ENCODE measurements at places on chromosomes 13 and 19.
A peak's percentile ranks its signal among the peaks of the same experiment; 100 is the strongest.

GRCh38 chr19:40006273-40006691 is 9.4 kb downstream of the ZNF546 start:
- DNase-seq, result no peak

DNA sequence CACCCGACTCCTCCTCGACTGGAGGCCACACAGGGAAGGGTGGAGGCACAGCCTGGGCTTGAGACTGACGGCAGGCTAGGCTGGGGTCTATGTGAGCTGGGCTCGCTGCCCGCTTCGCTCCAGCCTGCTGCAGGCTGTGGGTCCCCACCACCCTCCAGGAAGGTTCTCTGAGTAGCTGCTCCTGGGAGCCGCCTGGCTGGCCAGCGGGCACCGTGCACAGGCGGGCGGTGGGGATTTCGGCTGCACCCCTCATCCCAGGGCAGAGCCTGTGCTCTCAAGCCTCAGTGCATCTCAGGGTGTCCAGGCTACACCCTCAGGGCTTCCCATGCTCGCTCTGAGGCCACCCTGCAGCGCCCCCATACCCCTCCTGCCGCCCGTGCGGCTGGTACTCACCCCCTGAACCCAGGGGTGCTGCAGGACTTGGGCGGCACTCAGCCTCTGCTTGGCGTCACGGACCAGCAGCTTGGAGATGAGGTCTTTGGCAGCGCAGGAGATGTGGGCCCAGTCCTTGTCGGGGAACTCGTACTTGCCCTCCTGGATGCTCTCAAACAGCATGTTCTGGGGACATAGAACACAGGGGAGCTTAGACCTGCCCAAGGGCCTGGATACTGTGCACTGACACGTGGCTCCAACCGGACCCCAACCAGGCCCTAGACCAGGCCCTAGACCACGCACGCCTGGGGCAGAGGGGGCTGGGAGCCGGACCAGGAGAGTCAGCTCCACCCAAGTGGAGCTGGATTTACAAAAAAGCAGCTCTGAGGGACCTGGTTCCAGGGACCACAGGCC is 10.2 kb downstream of the MKNK2 start:
- no peak for DNase-seq

DNA sequence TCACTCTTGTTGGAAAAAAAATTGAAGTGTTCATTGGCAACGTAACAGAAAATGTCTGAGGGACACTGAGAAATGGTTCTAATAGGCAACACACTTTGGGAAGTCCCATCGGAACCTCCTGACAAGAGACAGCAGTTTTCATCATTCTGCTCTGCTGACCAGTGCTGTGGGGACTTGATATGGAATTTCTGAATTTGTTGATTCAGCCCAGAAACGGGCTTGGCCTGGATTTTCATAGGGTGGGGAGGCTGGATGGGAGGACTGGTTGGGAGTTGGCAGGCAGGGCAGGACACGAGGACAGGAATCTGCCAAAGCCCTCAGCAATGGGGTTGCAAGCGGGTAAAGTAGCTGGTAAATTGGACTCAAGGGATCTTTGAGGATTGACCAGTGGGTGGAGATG is 96.5 kb downstream of the DCT start:
- DNase-seq, result no peak

- DNase-seq, result no peak
Observed at GRCh38 chr13:113670541-113670940, 3.5 kb downstream of the GRK1 start.

GRCh38 chr13:44435919-44436510 is 62.4 kb downstream of the SERP2 start:
- no peak for DNase-seq

GRCh38 chr13:75395066-75395465 is 86.9 kb downstream of the TBC1D4 start:
- no peak for DNase-seq

DNA sequence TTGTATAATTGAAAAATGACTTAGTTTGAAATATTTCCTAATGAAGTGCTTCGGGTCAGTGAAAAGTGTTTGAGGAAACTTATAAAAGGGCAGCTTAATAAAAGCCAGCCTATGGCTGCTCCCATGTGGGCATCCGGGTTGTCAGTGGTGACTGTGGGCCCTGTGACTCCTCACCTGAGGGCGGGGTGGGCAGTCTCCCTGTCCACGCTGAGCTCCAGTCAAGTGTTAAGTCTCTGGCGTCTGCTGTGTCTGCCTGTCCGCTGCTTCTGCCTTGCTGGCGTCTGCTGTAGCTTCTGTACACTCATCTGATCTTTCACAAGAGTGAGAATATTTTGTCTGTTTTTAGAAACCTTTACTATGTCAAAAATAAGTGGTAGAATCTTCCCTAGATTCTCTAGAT is 7.1 kb downstream of the LAMP1 start:
- DNase-seq, result no peak

GRCh38 chr19:6017576-6017975 is 39.6 kb upstream of the RANBP3 start:
- no peak for DNase-seq

GRCh38 chr13:38902551-38902950 is 88.1 kb downstream of the STOML3 start:
- peak; percentile 72 for DNase-seq

GRCh38 chr13:111322916-111323331 is 2.5 kb downstream of the TEX29 start:
- DNase-seq, result no peak

DNA sequence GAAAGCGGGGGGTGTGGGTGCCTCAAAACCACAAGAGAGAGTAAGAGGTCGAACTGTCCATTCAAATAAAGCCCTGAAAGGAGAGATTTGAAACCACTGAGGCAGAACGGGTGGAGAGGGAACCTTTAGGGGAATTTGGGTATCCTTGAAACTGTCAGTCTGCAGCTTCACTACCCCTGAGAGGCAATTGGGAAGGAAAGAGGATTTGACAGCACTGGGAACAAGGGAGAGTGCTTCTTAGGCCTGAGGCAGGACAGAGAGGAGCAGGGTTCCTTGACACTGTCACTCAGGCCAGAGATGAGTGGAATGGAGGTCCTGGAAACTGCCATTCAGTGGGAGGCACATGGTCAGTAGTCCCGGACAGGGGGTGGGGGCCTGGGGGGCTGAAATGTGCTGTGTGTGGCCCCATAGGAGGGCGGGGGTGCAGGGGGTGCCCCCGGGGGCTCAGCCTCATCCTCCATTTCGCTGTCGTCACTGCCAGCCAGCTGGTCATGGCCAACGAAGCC is 5.0 kb downstream of the GFY start:
- DNase-seq, result no peak

- no peak for DNase-seq
Observed at GRCh38 chr13:49214917-49215376, 5.2 kb upstream of the MLNR start.

DNA sequence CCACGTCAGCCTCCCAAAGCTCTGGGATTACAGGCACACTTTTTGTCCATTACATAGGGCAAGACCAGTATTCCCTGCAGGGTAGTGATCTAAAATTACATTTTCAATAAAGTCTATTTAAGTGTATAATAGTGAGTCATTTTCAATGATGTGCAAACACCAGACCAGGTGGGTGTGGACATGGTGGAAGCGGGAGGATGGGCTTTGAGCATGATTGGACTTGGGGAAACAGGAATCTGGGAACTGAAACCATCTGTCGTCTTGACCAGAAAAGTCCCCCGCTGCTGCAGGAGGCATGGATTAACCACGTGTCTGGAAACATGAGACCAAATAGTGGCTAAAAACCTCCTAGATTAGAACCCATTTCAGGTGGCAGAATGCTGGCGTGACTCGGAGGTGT is 4.9 kb downstream of the FXYD3 start:
- DNase-seq, result no peak

DNA sequence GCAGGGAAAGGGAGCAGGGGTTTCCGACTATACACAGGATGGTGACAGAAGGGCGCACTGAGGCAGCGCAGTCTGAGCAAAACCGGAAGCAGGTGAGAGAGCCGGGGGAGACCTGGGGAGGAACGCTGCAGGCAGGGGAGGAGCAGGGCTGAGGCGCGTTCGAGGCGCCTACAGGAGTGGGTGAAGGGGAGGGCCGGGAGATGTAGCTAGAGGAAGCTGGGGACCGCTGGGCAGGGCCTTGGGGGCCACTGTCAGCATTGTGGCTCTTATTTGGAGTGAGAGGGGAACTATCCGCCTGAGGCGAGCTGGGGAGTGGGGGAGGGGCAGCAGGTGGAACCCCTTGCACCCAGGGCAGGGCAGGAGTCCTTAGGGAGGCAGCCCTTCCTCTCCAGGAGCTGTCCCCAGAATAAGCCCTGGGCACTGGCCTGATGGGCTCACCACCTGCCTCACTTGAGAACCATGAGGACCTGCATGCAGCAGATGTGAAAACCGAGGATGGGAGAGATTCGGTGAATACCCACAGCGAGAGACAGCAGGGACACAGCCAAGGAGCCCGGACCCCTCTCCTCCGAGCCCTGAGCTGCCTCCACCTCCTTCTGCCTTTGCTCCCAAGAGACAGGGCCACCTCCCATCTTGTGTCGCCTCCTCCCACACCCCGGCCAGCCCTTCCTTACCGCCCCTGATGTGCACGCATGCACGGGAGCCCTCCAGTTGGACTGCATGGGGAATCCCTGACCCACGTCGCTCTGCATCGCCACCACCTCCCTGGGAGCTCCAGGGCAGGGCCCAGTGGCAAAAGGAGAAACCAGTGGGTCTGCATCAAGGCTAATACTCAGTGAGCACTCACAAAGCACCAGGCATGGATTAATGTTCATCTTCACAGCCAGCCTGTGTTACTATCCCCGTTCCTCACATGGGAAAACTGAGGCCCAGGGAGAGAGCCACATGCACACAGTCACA is 10.3 kb downstream of the AKT2 start:
- no peak for DNase-seq

DNA sequence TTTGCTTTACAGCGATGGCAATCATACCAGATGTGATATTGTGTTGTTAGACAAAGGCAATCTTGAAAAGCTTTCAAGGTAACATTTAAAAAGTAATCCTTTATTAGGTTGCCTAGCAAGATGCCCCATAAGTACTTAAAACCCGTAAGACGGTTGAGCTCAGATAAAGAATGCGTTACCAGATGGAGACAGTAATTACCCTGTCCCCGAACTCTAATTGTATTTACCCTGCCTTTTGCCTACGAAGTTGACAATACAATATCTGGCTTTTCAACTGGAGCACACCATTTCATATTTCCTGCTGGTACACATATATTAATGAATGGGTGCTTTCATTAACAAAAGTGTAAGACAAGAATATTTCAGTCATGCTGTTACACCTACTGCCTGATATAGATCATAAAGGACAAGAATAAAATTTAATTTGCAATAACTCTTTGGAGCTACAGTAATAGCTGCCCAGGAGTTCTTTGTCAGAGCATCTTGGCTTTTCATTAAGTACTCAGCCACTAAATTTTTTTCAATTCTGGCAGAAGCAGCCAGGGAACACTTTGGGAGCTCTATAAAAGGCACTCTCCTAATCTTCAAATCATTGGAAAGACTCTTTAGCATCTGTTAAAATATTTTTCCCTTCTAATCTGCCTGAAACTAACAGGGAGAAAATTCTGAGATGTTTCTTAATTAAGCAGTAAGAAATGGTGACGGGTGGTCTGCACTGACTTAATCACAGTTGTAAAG is 63.8 kb downstream of the DCT start:
- peak; percentile 82 for DNase-seq

GRCh38 chr13:97544031-97544765 is 110.2 kb downstream of the RAP2A start:
- DNase-seq, result no peak

DNA sequence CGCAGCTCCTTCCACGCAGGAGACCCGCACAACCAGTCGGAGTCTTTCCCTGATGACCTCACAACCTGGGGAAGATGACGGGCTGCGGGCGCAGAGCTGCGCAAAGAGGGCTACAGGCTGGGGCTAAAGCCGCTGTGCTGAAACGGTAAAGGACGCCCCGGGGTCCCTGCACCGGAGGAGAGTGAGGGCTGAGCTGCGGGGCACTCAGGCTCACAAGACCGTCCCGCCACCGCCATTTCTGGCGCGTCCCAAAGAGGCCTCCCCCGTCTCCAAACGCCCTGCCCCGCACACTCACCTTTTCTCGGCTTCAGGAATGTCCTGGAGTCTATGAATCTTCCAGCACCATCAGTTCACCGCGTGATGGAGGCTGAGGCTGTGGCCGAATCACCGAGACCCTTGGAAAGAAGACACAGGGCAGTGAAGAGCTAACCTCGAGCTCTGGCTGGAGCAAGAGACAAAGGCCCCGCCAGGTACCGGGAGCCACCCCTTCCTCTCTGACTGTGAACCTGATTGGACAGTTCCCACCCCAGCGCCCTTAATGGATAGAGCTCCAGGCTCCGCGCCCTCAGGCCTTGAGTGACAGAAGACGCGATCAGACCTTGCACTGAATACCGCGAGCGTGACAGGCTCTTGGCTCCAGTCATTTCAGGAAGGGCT is 41.8 kb upstream of the ZNF429 start:
- peak; percentile 67 for DNase-seq

GRCh38 chr13:79282976-79283375 is 123.1 kb downstream of the RBM26 start:
- no peak for DNase-seq

GRCh38 chr19:34881982-34882381 is 44.7 kb upstream of the ZNF30 start:
- no peak for DNase-seq

- DNase-seq, result no peak
Observed at GRCh38 chr13:25242956-25243355, 44.3 kb downstream of the MTMR6 start.

- DNase-seq, result no peak
Observed at GRCh38 chr13:25762795-25763377, 288.9 kb downstream of the SHISA2 start.

- no peak for DNase-seq
Observed at GRCh38 chr19:10420444-10421239, at the start of gene PDE4A. Gene PDE4A, plus strand, starts transcription at chr19:10420538. Its CDS starts 227 bp downstream, at chr19:10420765.

DNA sequence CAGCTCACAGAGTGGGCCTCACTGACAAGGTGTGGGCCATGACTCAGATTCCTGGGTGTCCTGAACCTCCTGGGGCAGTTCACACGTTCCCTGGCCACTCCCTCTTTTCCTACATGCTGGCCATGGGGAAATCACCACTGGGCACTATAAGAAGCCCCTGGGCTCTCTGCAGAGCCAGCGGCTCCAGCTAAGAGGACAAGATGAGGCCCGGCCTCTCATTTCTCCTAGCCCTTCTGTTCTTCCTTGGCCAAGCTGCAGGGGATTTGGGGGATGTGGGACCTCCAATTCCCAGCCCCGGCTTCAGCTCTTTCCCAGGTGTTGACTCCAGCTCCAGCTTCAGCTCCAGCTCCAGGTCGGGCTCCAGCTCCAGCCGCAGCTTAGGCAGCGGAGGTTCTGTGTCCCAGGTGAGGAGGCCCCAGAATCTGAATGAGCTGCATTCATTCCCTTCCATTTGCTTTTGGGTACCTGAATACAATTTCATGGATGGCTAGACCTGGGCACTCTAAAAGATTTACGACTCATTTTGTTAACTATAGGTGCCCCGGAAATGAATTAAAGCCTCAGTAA is at the start of gene OLFM4:
TSS of gene OLFM4 (plus strand) at position 177 of the 567 bp plus-strand sequence. CDS start at position 201, 24 bp downstream.
- DNase-seq, result no peak

- no peak for DNase-seq
Observed at GRCh38 chr19:57308514-57308913, 11.8 kb upstream of the ZNF543 start.

Measured in NCI-H1105 (cell line).